SK-N-DZ (cell line): ENCODE measurements at places on chromosomes 1 and 21.

DNA sequence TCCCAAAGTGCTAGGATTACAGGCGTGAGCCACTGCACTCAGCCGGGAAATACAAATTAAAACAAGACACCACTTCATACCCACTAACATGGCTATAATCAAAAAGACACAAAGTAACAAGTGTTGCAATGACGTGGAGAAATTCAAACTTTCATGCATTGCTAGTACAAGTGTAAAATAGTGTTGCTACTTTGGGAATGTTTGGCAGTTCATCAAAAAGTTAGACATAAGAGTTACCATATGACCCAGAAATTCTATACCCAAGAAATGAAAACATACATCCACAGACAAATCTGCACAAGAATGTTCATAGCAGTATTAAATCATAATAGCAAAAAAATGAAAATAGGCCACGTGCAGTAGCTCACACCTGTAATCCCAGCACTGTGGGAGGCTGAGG is 16.4 kb downstream of the FOXJ3 start:
- DNase-seq = no peak

GRCh38 chr1:151984313-151984956 is 9.2 kb downstream of the S100A10 start:
- no peak for DNase-seq

DNA sequence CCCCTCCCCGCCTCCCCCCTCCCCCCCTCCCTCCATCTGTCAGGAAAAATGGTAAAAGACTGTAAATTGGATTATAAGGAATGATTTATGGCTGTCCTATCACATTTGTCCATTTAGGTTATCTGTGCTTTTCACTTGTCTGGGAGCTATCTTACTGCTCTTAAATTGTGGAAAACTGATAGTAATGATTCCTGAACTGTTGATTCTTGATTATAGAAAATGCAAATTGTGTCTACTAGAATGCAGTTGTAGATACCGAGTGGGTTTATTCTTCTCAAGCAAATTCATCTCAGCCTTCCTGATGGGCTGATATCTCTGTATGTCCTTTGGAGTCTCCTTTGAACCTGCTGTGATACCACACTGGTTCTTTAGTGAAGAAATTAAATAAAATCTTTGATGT is 12.3 kb downstream of the RYR2 start:
- peak; percentile 74 for DNase-seq

DNA sequence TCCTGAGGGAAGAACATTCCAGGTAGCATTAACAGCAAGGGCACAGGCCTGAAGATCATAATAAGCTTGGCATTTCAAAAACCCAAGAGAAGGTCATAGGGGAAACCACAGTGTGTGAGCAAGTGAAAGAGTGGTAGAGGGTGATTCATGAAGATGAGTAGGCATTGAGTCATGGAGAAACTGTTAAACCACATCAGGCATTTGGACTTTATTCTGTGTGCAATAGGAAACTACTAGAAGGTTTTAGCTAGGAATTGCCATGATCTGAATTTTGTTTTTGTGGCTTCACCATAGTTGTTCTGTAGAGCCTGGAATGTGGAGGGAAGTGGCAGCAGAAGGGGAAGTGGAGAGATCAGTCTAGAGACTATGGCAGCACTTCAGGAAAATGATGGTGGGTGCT is 359.0 kb upstream of the PTBP2 start:
- no peak for DNase-seq

- DNase-seq = no peak
Observed at GRCh38 chr1:61204528-61204927, 122.2 kb downstream of the NFIA start.

DNA sequence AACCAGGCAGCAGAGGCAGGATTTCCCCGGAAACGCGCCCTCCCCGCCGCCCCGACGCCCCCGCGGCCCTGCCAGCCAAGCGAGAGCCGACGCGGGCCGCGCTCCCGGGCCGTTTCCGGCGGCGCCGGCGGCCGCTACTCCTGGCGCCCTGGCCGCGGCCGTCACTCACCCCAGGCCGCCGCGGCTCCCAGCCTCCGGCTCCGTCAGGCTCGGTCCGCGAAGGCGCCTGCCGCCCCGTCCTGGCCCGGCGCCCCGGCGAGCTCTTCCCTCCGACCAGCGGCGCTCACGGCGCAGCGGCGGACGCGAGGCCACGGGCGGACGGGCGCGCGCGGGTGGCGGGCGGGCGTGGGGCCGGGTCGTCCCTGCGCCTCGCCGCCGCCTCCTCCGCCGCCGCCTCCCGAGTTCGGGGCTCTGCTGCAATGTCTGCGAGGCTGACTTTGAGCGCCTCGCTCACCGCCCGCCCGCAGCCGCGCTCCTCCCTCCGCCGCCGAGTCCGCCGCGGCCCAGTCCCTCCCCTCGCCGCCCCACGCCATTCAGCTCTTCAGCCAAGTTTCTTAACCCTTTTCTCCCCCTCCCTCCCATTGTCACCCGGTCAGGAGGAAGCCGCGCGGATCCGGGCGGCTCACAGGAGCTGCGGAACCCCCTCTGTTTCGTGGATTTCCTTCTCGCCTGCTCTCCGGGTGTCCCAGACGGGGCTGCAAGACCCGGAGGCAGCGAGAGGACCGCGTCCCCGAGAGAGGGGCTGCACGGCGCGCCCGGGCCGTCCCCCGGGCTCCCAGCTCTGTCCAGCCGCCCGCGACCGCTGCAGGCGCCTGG is at the start of gene NRIP1:
Gene NRIP1 (minus strand): TSS at position 425 of the 816 bp plus-strand sequence. CDS start 96,808 bp downstream, outside the sequence.
- peak; percentile 88 for DNase-seq

GRCh38 chr1:6097824-6098223 is 52.1 kb downstream of the KCNAB2 start:
- no peak for DNase-seq

DNA sequence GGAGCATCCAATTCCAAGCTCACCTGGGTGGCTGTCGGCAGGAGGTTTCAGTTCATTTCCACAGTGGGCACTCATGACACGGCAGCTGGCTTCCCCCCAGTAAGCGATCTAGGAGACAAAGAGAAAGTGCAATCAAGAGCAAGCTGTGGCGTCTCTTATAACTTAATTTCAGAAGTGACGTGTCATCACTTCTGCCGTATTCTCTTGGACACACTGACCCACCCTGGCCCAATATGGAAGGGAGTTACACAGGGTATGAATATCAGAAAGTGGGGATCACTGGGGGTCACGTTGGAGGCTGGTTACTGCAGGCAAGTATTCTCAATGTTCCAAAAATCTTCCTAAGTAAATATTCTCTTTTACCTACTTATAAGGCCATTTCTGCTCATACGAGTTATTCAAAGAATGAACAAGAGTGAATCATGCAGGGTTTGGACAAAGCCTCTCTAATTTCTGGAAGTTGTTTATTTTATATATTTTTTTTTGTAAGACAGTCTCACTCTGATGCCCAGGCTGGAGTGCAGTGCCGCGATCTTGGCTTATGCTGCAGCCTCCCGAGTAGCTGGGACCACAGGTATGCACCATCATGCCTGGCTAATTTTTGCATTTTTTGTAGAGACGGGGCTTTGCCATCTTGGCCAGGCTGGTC is 46.5 kb upstream of the GREM2 start:
- DNase-seq = no peak

- DNase-seq = no peak
Observed at GRCh38 chr1:202207292-202207691, 13.7 kb downstream of the LGR6 start.

GRCh38 chr1:29120367-29120766 is 3.3 kb downstream of the TMEM200B start:
- no peak for DNase-seq
